ENCODE measurements at places on chromosomes 4 and X.

GRCh38 chr4:174457468-174457867 is 64.8 kb downstream of the HPGD start:
- no peak for DNase-seq

DNA sequence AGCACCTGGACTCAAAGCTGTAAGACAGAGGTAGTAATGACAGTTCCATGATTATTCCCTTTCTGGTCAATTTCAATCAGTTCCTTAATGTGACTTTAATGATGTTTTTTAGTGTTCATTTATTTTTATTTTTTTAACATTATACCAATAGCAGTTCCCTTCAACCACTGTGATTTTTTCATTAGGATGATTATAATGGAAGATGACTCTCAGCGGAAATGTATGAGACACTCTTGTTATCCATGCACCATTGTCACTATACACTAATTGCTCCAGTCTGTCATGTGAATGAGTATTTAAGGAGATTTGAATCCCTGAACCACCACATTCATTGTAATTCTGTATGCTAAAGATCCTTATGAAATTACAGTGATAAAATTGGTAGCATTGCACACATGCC is 2102.3 kb upstream of the AGA start:
- no peak for DNase-seq

GRCh38 chrX:65601126-65601525 is 66.3 kb upstream of the MSN start:
- DNase-seq: no peak

DNA sequence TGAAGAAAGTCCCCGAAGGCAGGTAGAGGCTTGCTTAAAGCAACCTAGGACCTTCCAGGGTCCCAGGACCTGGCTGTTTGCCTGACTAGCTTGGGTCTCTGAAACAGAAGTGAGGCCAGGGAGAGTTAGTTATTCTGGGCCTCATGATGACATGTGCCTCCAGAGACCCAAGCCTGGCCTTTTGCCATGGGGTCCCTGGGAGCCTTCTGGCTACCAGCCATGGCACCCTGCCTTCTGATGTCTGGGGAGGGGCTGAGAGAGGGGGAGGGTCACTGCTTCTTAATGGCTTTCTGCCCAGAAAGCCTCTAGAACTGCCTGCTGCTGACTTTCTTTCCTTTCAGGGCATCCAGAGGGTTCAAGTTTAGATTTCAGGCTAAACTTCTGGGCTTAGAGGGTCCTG is 1.0 kb upstream of the STARD8 start:
- peak; percentile 59 for DNase-seq

GRCh38 chr4:102836596-102836995 is 9.2 kb upstream of the UBE2D3 start:
- no peak for DNase-seq

- no peak for DNase-seq
Observed at GRCh38 chrX:24232796-24233195, 81.1 kb downstream of the SUPT20HL2 start.

- no peak for DNase-seq
Observed at GRCh38 chr4:173807347-173807746, 277.3 kb upstream of the HAND2 start.

DNA sequence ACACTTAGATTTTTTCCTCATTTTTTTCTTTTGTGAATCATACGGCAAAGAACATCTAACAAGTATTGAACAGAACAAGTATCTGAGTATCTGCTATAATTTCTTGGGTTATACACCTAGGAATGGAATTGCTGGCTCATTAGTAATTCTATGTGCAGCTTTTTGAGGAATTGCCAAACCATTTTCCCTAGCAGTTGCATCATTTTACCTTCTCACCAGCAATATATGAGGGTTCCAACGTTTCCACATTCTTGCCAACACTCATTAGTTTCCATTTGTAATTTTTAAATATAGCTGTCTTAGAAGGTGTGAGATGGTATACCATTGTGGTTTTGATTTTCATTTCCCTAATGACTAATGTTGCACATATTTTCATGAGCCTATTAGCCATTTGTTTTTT is 41.1 kb upstream of the DCAF8L1 start:
- no peak for DNase-seq

- DNase-seq: no peak
Observed at GRCh38 chr4:86044593-86044985, 315.3 kb downstream of the MAPK10 start.

DNA sequence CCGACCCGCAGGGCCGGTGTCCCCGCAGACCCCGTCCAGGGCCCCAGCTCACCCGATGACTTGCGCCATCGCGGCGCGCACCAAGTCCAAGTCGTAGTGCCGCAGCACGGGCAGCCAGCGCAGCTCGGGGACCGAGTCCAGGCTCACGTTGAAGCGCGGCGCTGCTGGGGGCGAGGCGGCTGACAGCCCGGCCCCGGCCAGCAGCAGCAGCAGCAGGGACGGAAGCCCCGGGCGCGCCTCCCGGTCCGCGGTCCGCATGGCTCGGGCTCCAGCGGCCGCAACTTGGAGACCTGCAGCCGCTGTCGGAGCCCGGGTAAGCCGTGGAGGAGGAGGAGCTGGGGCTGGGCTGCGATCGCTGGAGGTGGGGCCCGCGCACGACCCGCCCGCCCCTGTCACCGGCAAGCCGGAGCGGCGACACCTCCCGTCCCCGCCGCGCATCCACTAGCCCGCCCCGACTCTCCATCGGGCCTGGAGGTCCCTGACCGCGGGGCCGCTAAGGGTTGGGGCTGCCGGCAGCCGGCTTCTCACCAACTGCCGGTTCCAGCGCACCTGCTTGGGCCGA is at the start of gene NAAA:
NAAA (minus strand) TSS at position 322 of the 562 bp plus-strand sequence; CDS start at position 258, 64 bp downstream.
- DNase-seq: no peak

- DNase-seq: no peak
Observed at GRCh38 chr4:21507439-21507838, 441.1 kb downstream of the KCNIP4 start.

DNA sequence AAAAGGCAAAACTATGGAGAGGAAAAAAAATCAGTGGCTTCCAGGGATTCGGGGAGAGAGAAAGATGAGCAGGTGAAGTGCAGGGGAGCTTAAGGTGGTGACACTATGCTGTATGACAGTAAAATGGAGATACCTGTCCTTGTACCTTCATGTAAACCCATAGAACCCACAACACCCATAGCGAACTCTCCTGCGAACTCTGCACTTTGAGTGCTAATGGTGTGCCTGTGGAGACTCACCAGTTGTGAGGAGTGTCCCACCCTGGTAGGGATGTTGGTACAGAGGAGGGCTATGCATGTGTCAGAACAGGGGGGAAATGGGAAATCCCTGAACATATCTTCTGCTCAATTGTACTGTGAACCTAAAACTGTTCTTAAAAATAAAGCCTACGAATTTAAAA is 42.8 kb downstream of the HMX1 start:
- no peak for DNase-seq

DNA sequence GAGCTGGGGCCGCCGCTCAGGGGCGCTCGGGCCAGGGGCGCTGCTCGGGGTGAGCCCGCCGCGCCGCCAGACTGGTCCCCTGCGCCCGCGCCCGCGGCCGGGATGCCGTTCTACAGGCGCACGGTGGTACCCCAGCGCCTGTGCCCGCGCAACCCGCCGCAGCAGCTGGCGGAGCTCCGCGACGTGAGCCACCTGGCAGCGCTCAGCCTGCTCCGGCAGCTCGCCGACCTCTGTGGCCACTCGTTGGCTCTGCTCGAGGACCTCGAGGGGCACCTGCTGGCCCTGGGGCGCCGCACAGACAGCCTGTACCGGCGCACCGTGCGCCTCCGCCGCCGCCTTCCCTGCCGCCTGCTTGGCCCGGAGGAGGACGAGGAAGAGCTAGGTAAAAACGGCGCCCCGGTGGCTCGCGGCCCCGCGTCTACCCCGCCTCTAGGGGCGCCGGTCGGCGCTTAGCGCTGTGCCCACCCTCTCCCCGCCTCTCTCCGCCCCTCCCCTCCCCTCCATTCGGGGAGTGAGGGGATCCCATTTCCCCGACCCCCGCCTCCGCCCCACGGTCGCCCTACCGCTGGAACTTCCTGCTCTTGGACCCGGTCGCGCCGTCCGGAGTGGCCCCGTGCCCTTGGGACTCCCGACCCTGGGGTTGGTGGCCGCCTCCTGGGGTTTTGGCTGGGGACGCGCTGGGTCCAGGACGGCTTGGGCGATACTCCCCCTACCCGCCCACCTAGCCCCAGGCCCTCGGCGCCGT is 513 bp downstream of the NHSL2 start:
- DNase-seq: no peak

DNA sequence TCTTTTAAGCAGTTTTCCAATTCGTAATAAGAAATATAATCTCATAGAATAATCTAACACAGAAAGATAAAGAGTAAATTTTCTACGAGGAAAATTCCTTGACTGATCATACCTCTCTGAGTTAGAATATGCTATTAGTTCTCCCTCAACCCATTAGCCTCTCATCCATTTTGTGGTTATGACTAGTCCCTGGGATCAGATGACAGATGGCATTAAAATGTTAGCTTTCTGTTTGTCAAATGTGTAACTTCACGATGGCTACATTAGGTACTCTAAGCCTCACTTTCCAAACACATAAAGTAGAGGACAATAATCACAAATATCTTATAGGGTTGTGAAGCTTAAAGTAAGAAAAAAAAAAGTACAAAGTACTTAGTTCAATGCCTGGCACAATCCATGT is 112.2 kb downstream of the ZAR1 start:
- no peak for DNase-seq

DNA sequence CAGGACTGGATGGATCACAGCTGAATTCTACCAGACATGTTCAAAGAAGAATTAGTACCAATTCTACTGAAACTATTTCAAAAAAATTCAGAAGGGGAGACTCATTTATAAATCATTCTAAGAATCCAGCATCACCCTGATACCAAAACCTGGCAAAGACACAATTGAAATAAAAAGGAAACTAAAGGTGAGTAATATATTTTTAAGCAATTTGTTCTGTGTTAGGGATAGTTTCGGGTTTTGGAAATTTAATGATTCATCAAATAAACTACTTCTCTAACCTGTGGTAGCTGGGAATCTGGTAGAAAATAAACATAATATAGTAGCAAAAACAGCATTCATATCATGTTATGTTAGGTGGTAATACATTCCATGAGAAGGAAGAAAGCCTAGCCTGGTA is 662.2 kb upstream of the BOD1L1 start:
- DNase-seq: no peak
